Immature natural killer cell (primary cell): ENCODE measurements at places on chromosomes 1 and 21. TPM values are rescaled to one million over a fixed set of nuclear protein-coding genes. Genes with fewer than 3 reads are reported as not detected.

DNA sequence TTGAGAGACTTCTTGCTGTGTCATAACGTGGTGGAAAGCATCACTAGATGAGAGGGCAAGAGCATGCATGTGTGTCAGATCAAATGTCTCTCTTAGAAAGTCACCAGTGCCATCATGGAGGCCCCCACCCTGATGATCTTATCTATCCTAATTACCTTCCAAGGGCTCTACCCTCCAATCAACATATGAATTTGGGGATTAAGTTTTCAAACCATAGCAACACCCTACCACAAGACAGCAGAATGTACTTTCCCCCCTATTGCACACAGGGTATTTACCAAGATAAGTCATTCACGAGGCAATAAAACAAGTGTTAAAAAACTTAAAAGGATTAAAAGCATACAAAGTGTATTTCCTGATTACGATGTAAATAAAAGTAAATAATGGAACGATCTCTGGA lies 515.6 kb downstream of the LMO4 start:
- H3K27me3 ChIP-seq = peaks cover 6% of the 10 kb centered on the region
- DNase-seq = no peak
- H3K4me1 ChIP-seq = no peaks in the 10 kb centered on the region
- no peak overlapping the region for H3K27ac ChIP-seq
- H3K4me3 ChIP-seq = no peak overlapping the region

DNA sequence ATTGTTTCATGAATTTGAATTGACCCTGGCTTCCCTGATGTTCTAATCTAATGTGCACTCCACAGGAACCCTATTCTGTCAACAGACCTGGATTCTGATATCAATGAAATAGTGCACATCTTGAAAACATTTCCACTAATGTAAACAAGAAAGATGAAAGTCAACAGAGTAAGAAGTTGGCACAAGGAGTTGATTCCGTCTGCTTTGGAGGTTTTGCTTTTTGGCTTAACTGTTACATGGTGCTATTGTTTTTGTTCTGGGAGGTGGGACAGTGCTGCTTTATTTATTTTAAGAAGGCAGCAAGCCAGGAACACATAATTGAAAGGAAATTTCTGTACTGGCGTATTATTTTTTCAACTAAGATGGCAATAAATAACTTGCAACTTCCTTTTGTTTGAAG lies 73.3 kb downstream of the LEPR start:
- H3K27me3 ChIP-seq = no peaks in the 10 kb centered on the region
- peaks cover 6% of the 10 kb centered on the region for H3K4me1 ChIP-seq
- no peak for DNase-seq
- no peak overlapping the region for H3K27ac ChIP-seq

Gene NCF2
- polyA plus RNA-seq = 3.7 TPM

DNA sequence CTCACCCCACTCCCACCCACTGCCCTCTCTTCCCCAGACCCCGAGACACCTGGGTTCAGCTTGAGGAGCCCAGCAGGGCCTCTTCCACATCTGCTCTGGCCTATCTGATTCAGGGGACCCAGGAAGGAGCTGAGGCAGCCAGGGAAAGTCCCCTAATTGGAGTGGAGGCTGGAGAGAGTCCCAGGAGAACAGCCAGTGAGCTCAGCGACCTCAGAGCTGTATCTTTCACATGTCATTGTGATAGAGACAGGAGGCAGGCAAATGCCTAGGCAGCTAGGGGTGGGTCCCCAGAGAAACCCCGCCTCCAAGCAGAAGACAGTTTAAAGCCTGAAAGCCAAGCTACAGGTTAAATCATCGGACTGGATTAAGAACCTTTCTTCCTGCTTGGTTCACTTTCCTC lies 122.7 kb downstream of the MATN1 start:
- no peak overlapping the region for H3K4me3 ChIP-seq
- peaks cover 12% of the 10 kb centered on the region for H3K27me3 ChIP-seq
- DNase-seq = no peak
- H3K36me3 ChIP-seq = no peaks in the 10 kb centered on the region
- H3K27ac ChIP-seq = no peak overlapping the region

- H3K4me3 ChIP-seq = no peak overlapping the region
- DNase-seq = no peak
- no peak overlapping the region for H3K27ac ChIP-seq
- H3K27me3 ChIP-seq = peaks cover 1% of the 10 kb centered on the region
- H3K4me1 ChIP-seq = peaks cover 38% of the 10 kb centered on the region
Measured at GRCh38 chr1:58948671-58949070, 164.8 kb upstream of the JUN start.
